Liver (tissue), 10 donors: ENCODE measurements at places on chromosomes 5 and 9. TPM values are rescaled to one million over a fixed set of nuclear protein-coding genes. Genes with fewer than 3 reads are reported as not detected.

ANKRD18B gene
- total RNA-seq: 1.9 TPM

PRRX2 gene
- total RNA-seq: 0.08 TPM

LPAR1 gene
- 0.98 TPM for total RNA-seq

ZNF454 gene
- 0.33 TPM for total RNA-seq

INSL4 gene
- not detected for total RNA-seq

TMC1 gene
- total RNA-seq: not detected

BTNL9 gene
- total RNA-seq: 1.4 TPM
